H4 (cell line): ENCODE measurements at places on chromosomes 2 and 18. TPM values are rescaled to one million over a fixed set of nuclear protein-coding genes. Genes with fewer than 3 reads are reported as not detected.

GRCh38 chr2:31255911-31256571 lies 22.1 kb downstream of the EHD3 start:
- DNase-seq = no peak

- no peak for DNase-seq
Measured at GRCh38 chr2:143440411-143441012, 311.3 kb downstream of the ARHGAP15 start.

GRCh38 chr2:119826370-119826961 lies 66.7 kb downstream of the PTPN4 start:
- DNase-seq = peak; percentile 45

GRCh38 chr2:239544918-239545465 lies 144.2 kb upstream of the HDAC4 start:
- no peak for DNase-seq

DNA sequence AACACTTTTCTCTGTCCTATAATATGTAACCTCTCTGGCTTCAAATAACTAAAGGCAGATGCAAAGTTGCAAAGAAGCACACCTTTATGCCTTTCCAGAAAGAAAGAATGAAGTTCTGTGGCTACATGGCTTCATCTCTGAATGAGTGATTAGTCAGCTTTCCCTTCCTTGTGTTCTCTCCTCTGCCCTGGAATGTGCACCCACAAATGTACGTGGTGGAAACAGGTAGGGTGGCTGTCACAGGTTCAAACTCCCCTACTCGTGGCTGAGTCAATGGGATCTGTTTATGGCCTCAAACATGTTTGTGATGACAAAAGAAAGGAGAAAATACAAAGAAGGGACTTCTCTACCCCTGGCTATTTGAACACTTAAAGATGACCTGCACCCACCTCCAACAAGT lies 55.5 kb upstream of the ACVR2A start:
- DNase-seq = no peak

DNA sequence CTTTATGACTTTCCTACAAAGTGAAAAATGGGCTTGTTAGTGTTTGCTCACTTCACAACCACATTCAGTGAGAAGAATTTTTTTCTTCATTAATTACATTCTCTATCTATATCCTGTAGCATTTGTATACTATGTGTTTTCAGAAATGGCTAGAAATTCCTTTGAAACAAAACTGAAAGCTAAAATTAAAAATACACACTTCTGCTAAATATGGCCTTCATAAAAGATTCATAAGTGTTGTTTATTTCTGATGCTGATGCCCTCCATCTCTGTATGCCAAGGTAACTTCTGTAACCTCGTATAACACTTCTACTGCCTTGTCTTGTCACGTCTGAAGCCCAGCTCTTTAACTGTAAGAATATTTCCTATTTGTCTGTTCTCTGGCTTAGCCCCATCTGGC lies 59.8 kb downstream of the PMAIP1 start:
- no peak for DNase-seq

Gene RSAD2
- total RNA-seq = 1.2 and 1.7 TPM in 2 replicates

Gene KLHL41
- total RNA-seq = 0.23 TPM in 1 of 2 replicates, not detected in the other

Gene CIB4
- not detected in 2 replicates for total RNA-seq
